ENCODE measurements at places on chromosomes 1 and 21. TPM values are rescaled to one million over a fixed set of nuclear protein-coding genes. Genes with fewer than 3 reads are reported as not detected.

Gene SPRR2E
- not detected for total RNA-seq

Gene PAX7
- total RNA-seq = not detected

Gene KCNJ15
- total RNA-seq = 0.51 TPM

Gene GNL2
- total RNA-seq = 52.3 TPM

Gene BROX
- total RNA-seq = 45.1 TPM

Gene LIN28A
- total RNA-seq = not detected

Gene TMEM200B
- 22.5 TPM for total RNA-seq

Gene C1QTNF12
- total RNA-seq = 3.8 TPM

Gene FYB2
- total RNA-seq = not detected

Gene PRMT2
- total RNA-seq = 111 TPM

Gene ITLN2
- total RNA-seq = not detected
